ENCODE measurements at places on chromosomes 7 and 10. TPM values are rescaled to one million over a fixed set of nuclear protein-coding genes. Genes with fewer than 3 reads are reported as not detected.

- no peak for DNase-seq
These were observed 385.6 kb upstream of the NPVF start for GRCh38 chr7:25613912-25614311.

Gene ARID5B
- total RNA-seq, result 11.3 TPM

Gene SFTPA1
- not detected for total RNA-seq

- DNase-seq, result no peak
These were observed 493.5 kb upstream of the GALNT17 start for GRCh38 chr7:70638158-70639107.

Gene POP7
- 31.8 TPM for total RNA-seq

Gene GPER1
- total RNA-seq, result 0.27 TPM

DNA sequence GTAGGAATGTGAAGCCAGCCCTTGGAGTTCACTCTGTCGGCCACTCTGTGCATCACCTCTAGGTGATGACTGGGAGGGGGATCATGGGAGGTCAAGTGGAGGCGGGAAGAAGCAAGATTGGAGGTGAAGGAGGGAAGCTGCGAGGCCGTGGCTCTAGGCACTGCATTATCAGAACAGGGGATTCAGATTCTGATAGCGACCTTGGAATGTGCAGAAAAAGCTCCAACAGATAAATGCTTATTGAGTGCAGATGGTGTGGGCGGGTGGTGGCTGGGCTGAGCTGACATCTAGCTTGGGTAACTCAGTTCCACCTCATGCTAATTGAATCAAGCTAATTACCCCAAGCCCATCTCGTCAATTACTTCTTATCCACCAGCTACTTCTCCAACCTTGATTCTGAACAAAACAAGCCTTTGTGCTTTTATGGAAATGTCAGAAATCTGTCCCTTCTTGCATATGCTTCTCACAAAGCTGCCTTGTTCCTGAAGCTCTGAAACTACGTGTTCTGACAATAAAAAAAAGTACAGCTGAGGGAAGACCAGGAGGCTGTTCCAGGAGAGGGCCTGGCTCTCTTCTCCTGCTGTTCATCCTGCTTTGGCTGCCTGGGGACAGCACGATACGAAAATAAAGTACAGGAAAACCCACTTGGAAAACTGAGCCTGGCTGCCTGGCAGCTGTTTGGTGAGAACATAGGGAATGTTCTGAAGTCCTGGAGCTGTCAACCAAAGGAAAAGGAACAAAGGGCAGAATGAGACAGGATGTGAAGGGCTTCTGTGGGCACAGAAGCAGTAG is 27.5 kb downstream of the STRA8 start:
- no peak for DNase-seq

GRCh38 chr10:12547301-12547771 is 198.0 kb downstream of the CAMK1D start:
- no peak for DNase-seq

GRCh38 chr7:100516135-100516812 is 22.7 kb upstream of the AGFG2 start:
- DNase-seq, result no peak

Gene BEND7
- 5.7 TPM for total RNA-seq

DNA sequence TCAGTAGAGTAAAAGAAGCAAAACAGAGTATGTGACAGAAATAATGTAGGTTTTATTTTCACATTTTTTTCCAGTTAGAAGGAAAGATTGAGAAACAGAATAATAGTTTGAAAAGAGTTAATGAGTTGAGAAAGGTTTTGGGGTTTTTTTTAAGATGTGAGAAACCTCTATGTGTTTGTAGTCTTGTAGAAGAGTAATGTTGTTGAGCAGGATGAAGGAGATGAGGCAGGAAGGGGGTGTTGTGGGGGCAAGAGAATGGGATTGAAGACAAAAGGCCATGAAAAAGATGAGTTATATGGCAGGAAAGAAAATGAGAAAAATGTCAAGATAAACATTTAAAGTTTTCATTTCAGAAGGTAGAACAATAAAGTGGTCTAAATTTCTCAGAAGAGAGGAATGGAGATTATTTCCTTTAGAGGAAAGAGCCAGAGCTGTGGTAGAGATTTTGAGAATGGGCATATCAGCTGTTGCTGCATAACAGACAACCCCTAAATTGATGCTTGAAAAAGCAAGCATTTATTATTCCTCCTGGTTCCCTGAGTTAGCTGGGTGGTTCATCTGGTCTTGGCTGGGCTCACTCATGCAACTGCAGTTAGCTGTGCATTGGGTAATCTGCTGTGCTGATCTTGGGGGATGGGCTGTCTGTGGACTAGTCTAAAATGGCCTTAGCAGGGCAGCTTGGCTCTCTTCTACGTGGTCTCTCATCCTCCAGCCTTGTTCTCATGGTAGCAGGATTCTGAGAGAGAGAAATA is 27.1 kb downstream of the PCGF5 start:
- DNase-seq, result no peak

Gene IFIT1B
- total RNA-seq, result under 0.01 TPM
